ENCODE measurements at places on chromosomes 4 and X.

DNA sequence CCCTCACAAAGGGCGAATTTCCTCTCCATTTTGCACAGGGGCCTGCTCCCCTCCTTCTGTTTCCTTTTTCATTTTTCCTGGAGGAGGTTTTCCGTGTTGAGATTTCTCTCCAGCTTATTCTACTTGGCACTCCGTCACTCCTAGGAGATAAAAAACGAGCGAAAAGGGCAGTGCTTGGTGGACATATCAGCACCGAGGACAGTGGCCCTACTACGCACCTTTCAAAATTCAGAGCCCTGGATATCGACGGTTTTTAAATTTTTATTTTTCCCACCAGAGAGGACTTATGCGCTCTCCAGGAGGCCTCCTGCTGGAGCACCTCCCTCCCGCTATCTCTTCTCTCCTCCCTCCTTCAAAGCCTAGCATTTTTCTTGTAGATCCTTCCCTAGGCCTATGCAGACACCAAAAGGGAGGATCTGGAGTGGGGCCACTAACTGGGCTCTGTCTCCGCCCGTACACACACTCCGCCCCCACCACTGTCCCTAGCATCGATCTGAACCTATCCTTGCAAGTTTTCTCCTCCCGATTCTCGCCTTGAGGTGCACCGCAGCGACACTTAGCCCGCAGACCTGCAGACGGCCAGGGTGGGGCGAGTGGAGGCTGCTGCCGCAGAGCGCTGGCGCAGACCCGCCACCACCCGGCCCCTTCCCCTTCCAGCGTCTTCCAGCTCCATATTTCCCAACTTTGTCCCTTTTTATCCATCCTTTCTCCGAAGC, 8.5 kb upstream of the TCEAL9 start:
- H3K4me1 ChIP-seq: no peaks in the 10 kb centered on the region
- DNase-seq: no peak

GRCh38 chr4:148975464-148975863, 533.2 kb upstream of the NR3C2 start:
- H3K36me3 ChIP-seq: no peaks in the 10 kb centered on the region
- no peaks in the 10 kb centered on the region for H3K27me3 ChIP-seq
- DNase-seq: no peak
- no peaks in the 10 kb centered on the region for H3K4me1 ChIP-seq
- no peak overlapping the region for H3K4me3 ChIP-seq

DNA sequence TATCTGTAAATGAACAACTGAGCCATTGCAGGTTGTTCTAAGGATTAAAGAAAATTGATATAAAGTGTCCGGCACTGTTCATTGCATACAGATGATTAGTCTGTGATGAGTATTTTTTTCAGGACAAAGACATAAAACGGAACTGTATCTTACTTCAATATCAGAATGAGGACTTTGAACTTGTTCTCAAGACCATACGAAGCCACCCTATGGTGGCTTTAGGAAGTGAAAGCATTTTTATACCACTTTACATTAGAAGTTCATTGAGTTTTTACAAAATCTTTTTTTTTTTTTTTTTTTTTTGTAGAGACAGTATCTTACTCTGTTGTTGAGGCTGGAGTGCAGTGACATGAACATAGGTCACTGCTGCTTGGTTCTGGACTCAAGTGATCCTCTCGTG, 45.2 kb upstream of the TRIM2 start:
- peaks cover 13% of the 10 kb centered on the region for H3K4me1 ChIP-seq
- H3K27ac ChIP-seq: no peak overlapping the region
- H3K4me3 ChIP-seq: no peak overlapping the region
- DNase-seq: no peak
- no peaks in the 10 kb centered on the region for H3K27me3 ChIP-seq

DNA sequence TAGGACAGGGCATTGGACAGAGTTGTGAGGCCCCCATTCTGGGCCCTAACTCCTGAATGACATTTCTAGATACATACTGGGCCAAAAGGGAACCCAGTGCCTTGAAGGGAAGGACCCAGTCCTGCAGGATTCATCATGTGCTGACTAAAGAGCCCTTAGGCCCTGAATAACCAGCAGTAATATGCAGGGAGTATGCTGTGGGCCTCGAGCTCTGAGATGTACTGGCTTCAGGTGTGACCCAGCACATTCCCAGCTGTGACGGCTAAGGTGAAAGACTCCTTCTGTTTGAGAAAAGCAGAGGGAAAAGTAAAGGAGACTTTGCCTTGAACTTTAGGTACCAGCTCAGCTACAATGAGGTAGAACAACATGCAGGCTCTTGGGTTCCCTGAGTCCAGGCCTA, 138.2 kb upstream of the HUWE1 start:
- H3K27ac ChIP-seq: no peak overlapping the region
- H3K27me3 ChIP-seq: no peaks in the 10 kb centered on the region
- no peaks in the 10 kb centered on the region for H3K4me1 ChIP-seq
- no peaks in the 10 kb centered on the region for H3K36me3 ChIP-seq
- DNase-seq: no peak
- no peak overlapping the region for H3K4me3 ChIP-seq

DNA sequence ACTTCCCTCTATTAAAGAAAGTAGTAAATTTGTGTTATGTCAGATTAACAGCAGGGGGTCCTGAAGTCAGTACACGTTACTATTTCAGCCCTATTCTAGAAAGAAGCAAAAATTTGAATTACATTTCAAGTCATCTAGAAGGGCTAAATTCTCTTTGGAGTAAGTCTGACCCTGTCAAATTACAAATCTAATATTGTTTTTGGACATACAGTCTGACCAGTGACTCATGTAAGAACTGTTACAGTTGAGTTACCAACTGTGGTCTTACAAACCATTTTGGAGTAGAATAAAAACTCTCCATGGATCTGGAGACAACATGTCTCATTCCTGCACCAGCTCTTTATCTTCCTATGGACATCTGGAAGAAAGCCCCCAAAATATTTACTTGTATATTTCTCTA, 36.0 kb upstream of the GYPA start:
- DNase-seq: no peak
- no peak overlapping the region for H3K4me3 ChIP-seq
- peaks cover 5% of the 10 kb centered on the region for H3K4me1 ChIP-seq
- no peaks in the 10 kb centered on the region for H3K27me3 ChIP-seq
- no peaks in the 10 kb centered on the region for H3K36me3 ChIP-seq
- H3K27ac ChIP-seq: no peak overlapping the region

DNA sequence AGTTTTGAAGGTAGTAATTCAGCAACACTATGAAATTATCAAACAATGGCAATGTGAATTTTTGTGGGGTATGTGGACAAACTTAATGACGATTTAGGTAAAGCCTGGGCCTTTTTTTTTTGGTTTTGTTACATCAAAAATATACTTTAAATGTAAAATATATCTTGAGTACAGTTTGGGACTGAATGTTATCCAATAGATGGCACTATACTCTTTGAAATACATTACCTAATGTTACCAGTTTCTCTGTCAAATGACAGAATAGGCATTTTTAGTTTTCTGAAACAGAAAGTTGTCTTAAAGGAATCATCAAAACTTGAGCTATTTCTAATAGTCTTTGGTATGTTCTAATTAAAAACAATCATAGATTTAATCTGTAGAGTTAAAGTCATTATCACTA, 1651.9 kb downstream of the C4orf33 start:
- DNase-seq: no peak
- H3K4me1 ChIP-seq: no peaks in the 10 kb centered on the region
- H3K36me3 ChIP-seq: no peaks in the 10 kb centered on the region
- no peak overlapping the region for H3K27ac ChIP-seq
- no peaks in the 10 kb centered on the region for H3K27me3 ChIP-seq
- no peak overlapping the region for H3K4me3 ChIP-seq

DNA sequence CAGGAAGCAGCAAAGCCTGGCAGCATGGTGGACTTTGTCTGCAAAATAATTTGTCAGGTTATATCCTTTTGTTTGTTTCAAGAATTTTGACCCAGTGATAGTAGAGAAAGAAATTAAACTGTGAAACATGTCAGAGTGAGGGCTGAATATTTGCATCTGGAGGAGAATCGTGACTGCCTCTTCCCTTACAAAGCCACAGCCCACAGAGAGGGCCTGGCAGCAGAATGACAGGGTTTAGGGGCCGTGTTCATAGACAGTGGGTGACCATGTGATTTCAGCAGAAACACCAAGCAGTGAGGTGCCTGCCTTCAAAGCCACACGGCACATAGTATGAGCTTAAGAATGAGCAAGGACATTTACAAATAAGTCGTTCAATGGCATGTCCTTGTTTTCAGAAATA, 24.4 kb upstream of the PLAC8 start:
- no peaks in the 10 kb centered on the region for H3K4me1 ChIP-seq
- no peaks in the 10 kb centered on the region for H3K36me3 ChIP-seq
- no peaks in the 10 kb centered on the region for H3K27me3 ChIP-seq
- DNase-seq: no peak
- no peak overlapping the region for H3K4me3 ChIP-seq

- H3K27me3 ChIP-seq: no peaks in the 10 kb centered on the region
- H3K4me1 ChIP-seq: no peaks in the 10 kb centered on the region
- DNase-seq: no peak
- no peak overlapping the region for H3K4me3 ChIP-seq
- no peak overlapping the region for H3K27ac ChIP-seq
- H3K36me3 ChIP-seq: no peaks in the 10 kb centered on the region
Observed at GRCh38 chr4:71713611-71714203, 70.2 kb downstream of the GC start.

- no peak overlapping the region for H3K27ac ChIP-seq
- DNase-seq: no peak
- H3K4me1 ChIP-seq: no peaks in the 10 kb centered on the region
- no peak overlapping the region for H3K4me3 ChIP-seq
- H3K27me3 ChIP-seq: no peaks in the 10 kb centered on the region
Observed at GRCh38 chr4:187665086-187665485, 330.5 kb upstream of the ZFP42 start.

- H3K4me3 ChIP-seq: peak overlapping the region; percentile 68
- H3K27me3 ChIP-seq: no peaks in the 10 kb centered on the region
Observed at GRCh38 chr4:24472514-24473308, 111.6 kb downstream of the DHX15 start.

GRCh38 chr4:139749338-139749737, 83.7 kb downstream of the MGST2 start:
- H3K4me3 ChIP-seq: no peak overlapping the region
- no peaks in the 10 kb centered on the region for H3K36me3 ChIP-seq
- H3K27ac ChIP-seq: no peak overlapping the region
- H3K27me3 ChIP-seq: no peaks in the 10 kb centered on the region

GRCh38 chrX:38052096-38052495, 45.7 kb downstream of the SYTL5 start:
- no peak overlapping the region for H3K4me3 ChIP-seq
- DNase-seq: no peak
- H3K27me3 ChIP-seq: no peaks in the 10 kb centered on the region
- no peaks in the 10 kb centered on the region for H3K4me1 ChIP-seq
- H3K36me3 ChIP-seq: no peaks in the 10 kb centered on the region

DNA sequence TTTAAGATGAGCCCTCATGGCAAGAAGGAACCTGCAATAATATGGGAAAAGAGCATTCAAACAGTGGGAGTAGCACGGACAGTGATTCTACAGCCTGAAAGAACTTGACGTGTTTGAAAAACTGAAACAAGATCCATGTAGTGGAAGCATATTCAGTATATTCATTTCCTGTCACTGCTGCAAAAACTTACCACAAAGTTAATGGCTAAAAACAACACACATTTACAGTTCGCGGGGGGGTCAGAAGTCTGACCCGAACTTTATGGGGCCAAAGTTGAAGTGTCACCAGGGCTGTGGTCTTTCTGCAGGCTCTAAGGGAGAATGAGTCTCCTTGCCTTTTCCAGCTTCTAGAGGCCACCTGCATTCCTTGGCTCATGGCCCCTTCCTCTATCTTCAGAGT, 52.6 kb upstream of the ARX start:
- H3K27me3 ChIP-seq: no peaks in the 10 kb centered on the region
- no peaks in the 10 kb centered on the region for H3K36me3 ChIP-seq
- no peak overlapping the region for H3K4me3 ChIP-seq
- H3K4me1 ChIP-seq: no peaks in the 10 kb centered on the region
- no peak for DNase-seq
- no peak overlapping the region for H3K27ac ChIP-seq

DNA sequence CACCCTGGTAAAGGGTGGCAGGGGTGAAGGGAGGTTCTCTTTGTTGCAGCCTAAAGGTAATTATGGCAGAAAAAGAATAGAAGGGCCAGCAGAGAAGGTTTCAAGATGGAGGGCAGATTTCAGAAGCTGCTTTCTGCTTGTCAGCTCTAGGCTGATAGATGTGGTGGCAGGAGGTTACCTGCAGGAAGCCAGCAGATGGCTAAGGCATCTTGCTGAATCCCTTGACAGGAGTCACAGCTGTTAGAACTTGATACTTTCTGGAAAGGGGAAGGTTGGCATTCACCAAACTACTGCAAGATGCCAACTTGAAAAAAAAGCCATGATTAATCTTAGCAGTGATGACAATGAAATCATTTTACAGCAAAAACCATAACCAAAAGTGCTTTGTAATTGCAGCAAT, 69.5 kb upstream of the CBLL2 start:
- no peaks in the 10 kb centered on the region for H3K36me3 ChIP-seq
- H3K4me3 ChIP-seq: no peak overlapping the region
- H3K4me1 ChIP-seq: no peaks in the 10 kb centered on the region
- no peak overlapping the region for H3K27ac ChIP-seq
- no peaks in the 10 kb centered on the region for H3K27me3 ChIP-seq

DNA sequence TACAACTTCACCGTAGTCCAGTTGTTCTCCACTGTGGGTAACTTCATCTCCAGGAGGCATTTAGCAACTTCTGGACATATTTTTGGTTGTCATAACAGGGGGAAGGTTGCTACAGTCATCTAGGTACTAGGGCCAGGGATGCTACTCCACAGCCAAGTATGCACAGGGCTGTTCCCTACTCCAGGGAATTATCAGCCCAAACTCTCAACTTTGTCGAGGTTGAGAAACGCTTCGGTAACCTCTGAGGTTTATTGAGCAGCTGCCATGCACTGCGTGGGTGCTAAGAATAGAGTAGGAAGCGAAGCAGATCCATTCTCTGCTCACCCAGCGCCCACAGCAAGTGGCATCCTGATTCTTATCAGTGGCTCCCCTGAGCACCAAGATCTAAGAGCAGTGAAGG, 8.2 kb downstream of the FGFBP1 start:
- peaks cover 13% of the 10 kb centered on the region for H3K27me3 ChIP-seq
- H3K36me3 ChIP-seq: no peaks in the 10 kb centered on the region
- no peak for DNase-seq
- H3K4me3 ChIP-seq: no peak overlapping the region
- no peak overlapping the region for H3K27ac ChIP-seq
- H3K4me1 ChIP-seq: no peaks in the 10 kb centered on the region

GRCh38 chr4:174260099-174260498, 23.4 kb downstream of the FBXO8 start:
- no peak overlapping the region for H3K27ac ChIP-seq
- peaks cover 35% of the 10 kb centered on the region for H3K36me3 ChIP-seq
- H3K27me3 ChIP-seq: no peaks in the 10 kb centered on the region
- DNase-seq: no peak
- H3K4me3 ChIP-seq: no peak overlapping the region

DNA sequence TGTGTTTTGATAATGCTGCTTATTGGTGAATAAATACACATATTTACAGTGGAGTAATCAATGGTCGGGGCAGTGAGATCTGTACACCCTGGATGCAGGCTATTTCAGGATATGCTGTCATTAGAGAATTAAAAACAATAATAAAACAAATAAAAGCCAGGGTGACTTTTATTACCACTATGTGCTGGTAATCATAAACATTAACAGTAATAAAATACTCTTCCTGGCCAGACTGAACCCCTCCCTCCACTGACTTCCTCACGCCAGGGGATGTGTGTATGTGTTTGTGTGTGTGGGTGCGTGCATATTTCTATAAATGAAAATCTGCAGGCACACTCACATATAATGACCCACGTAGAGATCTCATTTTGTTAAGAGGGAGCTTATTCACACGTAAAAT, 98.0 kb upstream of the MAP9 start:
- H3K36me3 ChIP-seq: no peaks in the 10 kb centered on the region
- no peak overlapping the region for H3K27ac ChIP-seq
- no peak overlapping the region for H3K4me3 ChIP-seq
- H3K27me3 ChIP-seq: no peaks in the 10 kb centered on the region
- H3K4me1 ChIP-seq: peaks cover 6% of the 10 kb centered on the region

All from heart right ventricle (tissue), 16 donors.